Smooth muscle cell of the pulmonary artery (primary cell): ENCODE measurements at places on chromosomes 4 and X. TPM values are rescaled to one million over a fixed set of nuclear protein-coding genes. Genes with fewer than 3 reads are reported as not detected.

The OCRL gene
- total RNA-seq = 25.7 and 29.0 TPM in 2 replicates

The UGT2A3 gene
- not detected in 2 replicates for total RNA-seq

The PAGE5 gene
- total RNA-seq = not detected in 2 replicates

The FLNA gene
- total RNA-seq = 3,803 and 5,191 TPM in 2 replicates

The FGF5 gene
- 21.3 and 31.5 TPM in 2 replicates for total RNA-seq

The FAM9B gene
- not detected in 2 replicates for total RNA-seq

The TMPRSS11E gene
- not detected in 2 replicates for total RNA-seq

The BTC gene
- total RNA-seq = 0.30 and 0.78 TPM in 2 replicates

The SORCS2 gene
- 0.33 and 0.53 TPM in 2 replicates for total RNA-seq

The BBS7 gene
- 15.4 and 19.0 TPM in 2 replicates for total RNA-seq

The GNRHR gene
- total RNA-seq = not detected in 2 replicates

The MFAP3L gene
- total RNA-seq = 7.2 and 14.3 TPM in 2 replicates

The AMER1 gene
- 2.6 and 3.6 TPM in 2 replicates for total RNA-seq

The PIM2 gene
- 4.7 and 9.1 TPM in 2 replicates for total RNA-seq

The BRS3 gene
- total RNA-seq = not detected in 2 replicates

The SMC1A gene
- total RNA-seq = 9.3 and 10.1 TPM in 2 replicates

The ITIH6 gene
- total RNA-seq = not detected in 2 replicates

The PPP1R2C gene
- not detected in 2 replicates for total RNA-seq

The CYLC1 gene
- not detected in 2 replicates for total RNA-seq

The FGFBP2 gene
- total RNA-seq = not detected in 2 replicates

The ARHGAP6 gene
- 3.8 and 9.4 TPM in 2 replicates for total RNA-seq

The TMEM255A gene
- total RNA-seq = 0.07 TPM in 1 of 2 replicates, not detected in the other
